GM12892 (cell line): ENCODE measurements at places on chromosomes 3 and 15.

DNA sequence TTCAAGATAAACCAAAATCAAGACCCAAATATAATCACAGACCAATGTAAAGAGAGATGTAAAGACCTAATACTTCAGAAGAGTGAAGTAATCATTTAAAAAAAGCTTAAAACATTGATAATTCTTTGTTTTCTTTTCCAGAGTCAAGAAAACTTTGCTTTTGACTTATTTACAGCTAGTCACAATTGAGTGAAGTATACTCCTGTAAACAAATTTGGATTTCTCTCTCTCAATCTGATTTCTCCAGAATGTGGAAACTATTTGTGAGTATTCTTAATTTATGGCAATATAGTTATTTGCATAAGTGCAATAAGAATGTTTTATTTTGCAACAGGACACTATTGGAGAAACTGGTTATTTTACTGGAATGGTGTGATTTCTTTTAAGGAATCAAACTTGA is 43.7 kb upstream of the ZBTB20 start:
- DNase-seq: no peak

DNA sequence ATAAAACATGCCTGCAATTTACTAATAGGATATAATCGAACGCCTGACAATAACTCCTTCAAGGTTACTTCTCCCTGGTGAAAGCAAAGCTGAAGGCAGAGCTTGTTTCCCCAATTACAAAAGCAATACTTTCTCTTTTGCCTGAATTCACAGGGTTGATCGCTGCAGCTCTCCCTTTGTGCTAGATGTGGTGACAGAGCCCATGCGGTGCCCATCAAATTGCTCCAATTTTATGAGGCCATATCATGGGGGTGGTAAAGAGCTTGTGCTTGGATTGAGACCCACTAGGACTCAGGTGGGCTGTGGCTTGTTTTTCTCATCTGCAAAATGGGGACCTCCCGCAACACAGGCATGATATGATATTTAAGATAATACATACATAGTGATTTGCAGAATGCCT is 143.4 kb downstream of the GREM1 start:
- no peak for DNase-seq

DNA sequence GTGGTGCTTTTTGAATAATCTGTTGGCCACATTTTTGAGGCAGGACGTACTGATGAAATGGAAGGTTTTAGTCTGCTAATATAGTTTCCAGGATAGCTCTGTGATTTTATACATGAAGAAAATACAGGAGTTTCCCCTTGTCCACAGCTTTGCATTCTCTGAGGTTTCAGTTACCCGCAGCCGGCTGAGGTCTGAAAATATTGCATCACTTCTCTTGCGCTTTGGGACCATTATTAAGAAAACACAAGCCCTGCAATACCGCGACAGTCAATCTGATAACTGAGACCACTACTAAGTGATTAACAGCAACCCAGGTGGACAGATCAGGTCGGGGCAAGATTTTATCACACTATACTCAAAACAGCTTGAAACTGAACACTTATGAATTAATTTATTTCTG is 33.0 kb downstream of the BLM start:
- no peak for DNase-seq

- DNase-seq: no peak
Measured at GRCh38 chr3:155350571-155350970, 57.1 kb upstream of the STRIT1 start.

- no peak for DNase-seq
Measured at GRCh38 chr3:4067893-4068292, 235.3 kb upstream of the SETMAR start.
